HTR-8/SVneo (cell line): ENCODE measurements at places on chromosomes 7 and 10.

GRCh38 chr7:128398841-128399135, 11.0 kb downstream of the IMPDH1 start:
- no peak for DNase-seq

- no peak for DNase-seq
These were observed 169.0 kb upstream of the TMEM229A start for GRCh38 chr7:124201768-124202349.

GRCh38 chr10:54854389-54854788, 53.4 kb upstream of the PCDH15 start:
- DNase-seq: no peak

- DNase-seq: no peak
These were observed 70.9 kb upstream of the COL1A2 start for GRCh38 chr7:94323844-94324243.

GRCh38 chr7:117639966-117640365, 160.1 kb downstream of the CFTR start:
- no peak for DNase-seq

- no peak for DNase-seq
These were observed 81.4 kb upstream of the LAMB4 start for GRCh38 chr7:108211382-108212201.

GRCh38 chr10:5816170-5816569, 2.9 kb upstream of the GDI2 start:
- no peak for DNase-seq

- DNase-seq: no peak
These were observed 17.8 kb downstream of the USP6NL start for GRCh38 chr10:11593612-11594011.

- DNase-seq: no peak
These were observed 24.7 kb downstream of the ADCYAP1R1 start for GRCh38 chr7:31076641-31077310.

- no peak for DNase-seq
These were observed 67.7 kb downstream of the FOXL3 start for GRCh38 chr7:357531-358209.

DNA sequence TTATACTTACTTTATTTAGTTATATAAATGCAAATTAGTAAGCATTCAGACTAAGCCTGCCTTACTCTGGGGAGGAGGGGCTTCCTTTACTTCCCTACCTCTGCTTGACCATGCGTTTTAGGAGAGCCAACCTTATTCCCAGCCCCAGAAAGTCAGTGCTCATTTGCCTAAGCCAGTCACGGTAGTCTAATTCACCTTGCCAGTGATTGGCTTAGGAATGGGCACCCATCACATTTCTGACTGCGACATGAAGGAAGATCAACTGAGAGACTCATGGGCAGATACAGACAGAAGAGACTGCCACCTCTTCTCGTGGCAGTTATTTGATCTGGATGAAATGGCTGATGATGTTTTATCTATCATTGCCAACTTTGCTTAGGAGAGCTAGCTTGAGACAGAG, 29.5 kb downstream of the RPA3 start:
- no peak for DNase-seq

- no peak for DNase-seq
These were observed 36.5 kb downstream of the ATAD1 start for GRCh38 chr10:87781545-87781944.

GRCh38 chr7:94042381-94042780, 38.2 kb upstream of the BET1 start:
- no peak for DNase-seq

GRCh38 chr10:20535897-20536881, 360.9 kb downstream of the NEBL start:
- DNase-seq: no peak

DNA sequence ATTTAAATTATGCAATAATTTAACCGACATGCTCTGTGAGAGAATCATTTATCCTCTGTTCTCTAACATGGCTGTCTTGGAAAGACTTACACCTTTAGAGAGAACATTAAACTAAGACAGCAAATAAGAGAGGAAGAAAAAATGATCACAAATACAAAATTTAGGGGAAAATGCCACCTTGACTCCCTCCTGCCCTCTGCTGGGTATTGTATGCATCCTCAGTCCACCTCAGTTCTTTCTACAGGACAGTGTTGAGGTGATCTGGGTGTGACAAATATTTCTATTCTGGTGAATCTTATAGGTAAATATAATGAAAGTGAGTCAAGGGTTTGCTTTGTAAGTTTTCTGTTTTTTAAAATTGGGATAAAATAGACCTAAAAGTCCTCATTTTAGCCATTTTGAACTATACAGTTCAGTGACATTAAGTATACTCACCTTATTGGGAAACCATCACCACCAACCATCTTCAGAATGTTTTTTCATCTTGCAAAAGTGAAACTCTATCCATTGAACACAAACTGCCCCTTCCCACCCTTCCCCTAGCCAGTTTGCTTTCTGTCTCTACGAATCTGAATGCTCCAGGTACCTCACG, 61.5 kb upstream of the ELMO1 start:
- no peak for DNase-seq

DNA sequence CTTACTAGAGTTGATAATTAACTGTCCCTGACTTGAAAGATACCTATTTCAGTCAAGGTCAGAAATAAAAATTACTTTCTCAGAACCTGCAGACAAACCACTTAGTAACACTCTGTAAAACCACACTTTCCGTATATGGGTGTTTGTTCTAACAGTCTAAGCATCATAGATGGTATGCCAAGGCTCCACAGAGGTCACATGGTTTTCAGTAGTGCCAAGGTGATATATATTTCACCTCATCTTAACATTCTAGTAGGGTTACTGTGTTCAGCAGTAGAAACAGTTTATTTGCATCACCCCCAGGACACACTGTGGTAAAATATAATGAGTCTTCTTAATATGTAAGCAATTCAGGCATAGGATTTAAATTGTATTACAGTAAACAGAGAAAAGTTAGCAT, 61.5 kb downstream of the KCND2 start:
- no peak for DNase-seq

DNA sequence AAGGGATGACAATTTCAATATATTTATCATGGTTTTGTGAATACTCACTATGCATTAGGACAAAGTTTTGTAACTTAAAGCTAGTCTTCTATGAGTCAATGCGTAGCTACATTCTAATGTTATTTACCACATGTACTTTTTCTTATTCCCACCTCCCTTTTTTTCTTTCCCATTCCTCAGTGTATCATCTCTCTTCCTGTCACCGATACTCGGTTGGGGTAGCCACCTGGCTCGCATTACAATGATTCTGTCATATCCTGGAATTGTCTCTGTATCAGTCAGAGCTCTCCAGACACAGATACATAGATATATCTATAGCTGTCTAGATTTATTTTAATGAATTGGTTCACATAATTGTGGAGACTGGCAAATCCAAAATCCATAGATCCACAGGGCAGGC, 9.8 kb upstream of the RALA start:
- DNase-seq: no peak

- DNase-seq: peak; percentile 77
These were observed 301.9 kb downstream of the AHR start for GRCh38 chr7:17600340-17600752.
